ENCODE measurements at places on chromosomes 6 and 20.

DNA sequence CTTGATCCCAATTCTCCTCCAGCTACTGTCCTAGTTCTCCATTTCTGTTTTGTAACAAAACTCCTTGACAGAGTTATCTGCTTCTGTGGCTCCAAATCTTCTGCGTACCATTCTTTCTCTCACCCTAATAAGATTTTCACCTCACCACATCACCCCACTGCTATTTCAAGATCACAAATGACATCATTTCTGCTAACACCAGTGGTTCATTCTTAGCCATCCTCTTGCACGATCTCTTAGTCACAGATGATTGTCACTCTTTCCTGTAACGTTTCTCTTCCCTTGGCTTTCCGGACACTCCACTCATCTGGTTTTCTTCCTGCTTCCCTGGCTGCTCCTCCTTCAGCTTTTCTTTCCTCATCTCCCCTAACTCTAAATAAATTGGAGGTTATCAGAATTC, 56.8 kb upstream of the FABP7 start:
- peak; percentile 42 for DNase-seq

GRCh38 chr20:881051-881782, 34.9 kb downstream of the ANGPT4 start:
- DNase-seq: peak; percentile 22

GRCh38 chr6:151804585-151805285, 2.7 kb upstream of the ESR1 start:
- no peak for DNase-seq

DNA sequence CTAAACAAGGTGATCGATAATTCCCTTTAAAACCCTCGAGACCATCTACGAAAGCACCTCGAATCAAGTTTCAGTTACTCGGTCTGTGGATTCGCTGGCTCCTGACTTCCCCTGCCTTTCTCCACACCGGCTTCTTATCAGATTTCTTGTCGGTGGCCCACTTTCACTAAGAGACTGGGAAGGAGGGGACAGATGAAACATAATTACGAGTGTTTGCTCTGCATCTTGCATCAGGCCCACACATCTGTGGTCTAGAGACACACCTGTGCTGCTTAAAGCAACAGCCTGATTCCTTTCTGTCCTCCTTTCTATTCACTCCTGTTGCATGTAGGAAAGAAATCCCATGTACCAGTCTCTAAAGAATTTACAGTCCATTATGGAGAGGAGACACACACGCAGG, 37.7 kb downstream of the INSM1 start:
- DNase-seq: no peak

- no peak for DNase-seq
Observed at GRCh38 chr6:15569035-15569995, 93.5 kb downstream of the DTNBP1 start.

DNA sequence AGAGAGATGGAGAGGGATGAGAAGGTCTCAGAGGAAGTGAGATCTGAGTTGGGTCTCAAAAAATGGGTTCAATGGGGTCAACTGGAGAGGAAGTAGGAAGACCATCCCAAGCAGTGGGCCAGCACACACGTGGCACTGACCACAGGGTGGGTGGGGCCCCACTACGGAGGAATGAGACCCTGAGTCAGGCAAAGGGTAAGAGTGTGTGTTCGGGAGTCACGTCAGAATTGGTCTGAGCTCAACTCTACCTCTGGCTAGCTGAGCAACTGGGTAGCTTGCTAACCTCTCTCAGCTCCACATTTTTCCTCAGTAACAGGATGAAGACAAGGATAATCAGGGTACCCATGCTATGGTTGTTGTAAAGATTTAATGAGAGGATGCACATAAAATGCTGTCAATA, 79.0 kb downstream of the TRERF1 start:
- no peak for DNase-seq

DNA sequence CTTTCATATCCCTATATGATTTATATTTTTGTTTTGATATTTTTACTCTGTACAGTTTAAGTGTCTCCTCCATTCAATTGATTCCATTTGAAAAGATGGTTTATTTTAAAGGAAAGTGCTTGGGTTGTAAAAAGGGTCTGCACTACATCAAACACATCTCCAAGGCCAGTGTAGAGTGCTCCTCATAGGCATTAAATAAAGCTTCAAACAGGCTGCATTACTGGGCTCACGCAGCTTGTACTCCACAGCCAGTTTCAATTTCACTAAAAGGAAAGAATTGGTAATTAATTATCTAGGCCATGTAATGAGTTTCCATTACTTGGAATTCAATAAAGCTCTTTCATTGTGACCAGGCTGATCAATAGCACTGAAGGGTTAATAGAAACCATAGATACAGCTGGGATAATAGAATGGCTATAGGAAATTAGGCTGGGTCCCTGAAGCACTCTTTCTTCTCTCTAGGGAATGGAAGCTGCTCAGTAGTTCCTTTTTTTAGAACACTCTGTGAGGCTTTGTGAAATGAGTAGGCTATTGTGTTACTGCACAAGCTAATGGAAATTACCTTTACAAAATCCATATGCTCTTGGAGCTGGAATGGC, 442.2 kb downstream of the RNF144B start:
- no peak for DNase-seq

DNA sequence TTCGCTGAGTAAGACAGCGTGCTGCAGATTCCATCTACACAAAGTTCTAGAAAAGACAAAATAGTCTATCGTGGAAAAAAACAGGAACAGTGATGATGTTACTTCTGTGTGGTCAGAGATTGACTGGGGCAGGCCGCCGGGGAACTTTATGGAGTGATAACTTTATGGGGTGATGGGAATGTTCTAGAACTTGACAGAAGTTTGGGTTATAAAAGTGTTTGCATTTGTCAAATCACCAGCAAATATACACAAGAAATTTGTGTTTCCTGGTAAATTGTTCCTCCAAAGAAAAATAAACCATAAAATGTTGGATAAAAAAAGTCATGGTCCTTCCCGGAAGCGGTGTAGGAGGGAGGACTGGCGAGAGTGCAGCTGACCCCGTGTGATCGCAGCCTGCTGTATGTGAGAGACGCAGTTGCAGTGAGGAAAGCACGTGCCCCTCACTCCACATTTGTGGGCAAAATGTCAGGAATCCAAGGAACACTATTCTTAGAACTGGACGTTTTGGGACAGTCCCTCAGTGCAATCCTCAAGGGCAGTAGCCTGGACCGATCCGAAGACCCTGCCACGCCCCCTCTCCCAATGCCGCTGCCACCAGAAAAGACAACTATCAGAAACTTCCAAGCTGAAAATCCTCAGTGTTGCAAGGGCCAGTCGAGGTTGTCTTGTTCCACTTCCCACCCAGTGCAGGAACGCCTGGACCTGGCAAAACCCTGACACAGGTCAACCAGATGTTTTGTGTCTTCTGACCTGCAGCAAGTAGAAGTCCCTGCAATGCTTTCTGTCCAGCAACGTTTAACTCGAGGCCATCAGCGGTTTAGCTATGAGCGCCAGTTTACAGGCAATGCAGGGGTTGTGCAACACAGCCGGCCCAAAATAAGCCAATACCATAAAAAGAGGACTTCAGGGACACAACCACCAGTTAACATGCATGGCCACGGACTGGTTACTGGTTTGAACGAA, 80.5 kb upstream of the QKI start:
- no peak for DNase-seq

- DNase-seq: no peak
Observed at GRCh38 chr6:53889365-53889764, 94.6 kb downstream of the LRRC1 start.

DNA sequence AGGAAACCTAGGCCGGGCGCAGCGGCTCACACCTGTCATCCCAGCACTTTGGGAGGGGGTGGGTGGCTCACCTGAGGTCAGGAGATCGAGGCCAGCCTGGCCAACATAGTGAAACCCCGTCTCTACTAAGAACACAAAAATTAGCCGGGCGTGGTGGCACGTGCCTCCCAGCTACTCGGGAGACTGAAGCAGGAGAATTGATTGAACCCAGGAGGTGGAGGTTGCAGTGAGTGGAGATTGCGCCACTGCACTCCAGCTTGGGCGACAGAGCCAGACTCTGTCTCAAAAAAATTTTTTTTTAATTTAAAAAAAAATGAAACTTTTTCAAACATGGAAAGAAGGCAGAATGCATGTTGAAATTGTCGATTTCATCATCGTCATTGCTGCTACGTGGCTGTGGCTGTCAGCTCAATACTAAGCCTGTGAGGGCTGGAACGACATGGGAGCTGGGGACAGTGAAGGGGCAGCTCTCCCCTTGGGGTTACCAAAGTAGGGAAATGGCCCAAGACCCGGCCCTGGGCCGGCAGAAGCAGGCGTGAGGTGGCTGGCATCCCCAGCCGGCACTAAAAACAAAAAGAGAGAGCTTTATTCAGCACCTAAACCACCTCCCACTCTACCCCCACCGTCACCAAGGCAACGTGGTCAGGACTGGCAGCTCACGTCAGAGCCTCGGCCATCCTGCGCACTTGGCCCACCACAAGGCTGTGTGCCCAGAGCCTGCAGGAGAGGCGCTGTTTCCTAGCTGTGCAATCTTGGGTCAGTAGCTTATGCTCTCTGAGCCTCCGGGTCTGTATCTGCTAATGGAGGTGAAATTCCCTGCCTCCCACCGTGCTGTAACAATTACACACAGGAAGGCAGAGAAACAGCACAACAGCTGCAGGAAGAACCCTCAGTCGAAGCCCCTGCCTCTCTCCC, 30.8 kb downstream of the AGPAT4 start:
- peak; percentile 82 for DNase-seq

DNA sequence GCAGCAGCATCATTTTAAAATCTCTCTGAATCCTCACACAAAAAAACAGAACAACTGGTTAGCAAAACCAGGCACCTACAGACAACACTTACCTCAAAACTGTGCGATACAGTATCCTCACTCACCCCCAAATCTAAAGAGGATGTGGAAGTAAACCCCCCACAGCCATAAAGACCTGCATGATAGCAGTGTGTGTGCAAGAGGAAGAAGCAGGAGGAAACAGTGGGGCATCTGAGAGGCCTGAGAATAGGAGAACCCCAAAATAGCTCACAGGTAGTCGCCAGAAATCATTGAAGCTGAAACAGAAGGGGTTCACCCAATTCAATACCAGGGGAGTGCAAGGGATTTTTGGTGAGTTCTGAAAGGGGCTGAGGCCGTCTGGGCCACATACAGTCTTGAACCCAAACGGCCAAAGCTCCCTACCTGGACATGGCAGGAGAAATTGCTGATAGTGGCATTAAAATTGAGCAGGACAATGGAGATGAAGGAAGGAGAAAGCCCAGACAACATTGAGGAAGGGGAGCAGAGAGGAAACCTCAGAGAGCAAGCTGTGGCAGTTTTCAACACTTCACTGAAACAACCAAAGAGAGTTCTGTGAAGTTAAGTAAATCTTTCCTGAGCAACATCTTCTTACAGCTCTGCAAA, 129.7 kb downstream of the FIG4 start:
- DNase-seq: no peak

DNA sequence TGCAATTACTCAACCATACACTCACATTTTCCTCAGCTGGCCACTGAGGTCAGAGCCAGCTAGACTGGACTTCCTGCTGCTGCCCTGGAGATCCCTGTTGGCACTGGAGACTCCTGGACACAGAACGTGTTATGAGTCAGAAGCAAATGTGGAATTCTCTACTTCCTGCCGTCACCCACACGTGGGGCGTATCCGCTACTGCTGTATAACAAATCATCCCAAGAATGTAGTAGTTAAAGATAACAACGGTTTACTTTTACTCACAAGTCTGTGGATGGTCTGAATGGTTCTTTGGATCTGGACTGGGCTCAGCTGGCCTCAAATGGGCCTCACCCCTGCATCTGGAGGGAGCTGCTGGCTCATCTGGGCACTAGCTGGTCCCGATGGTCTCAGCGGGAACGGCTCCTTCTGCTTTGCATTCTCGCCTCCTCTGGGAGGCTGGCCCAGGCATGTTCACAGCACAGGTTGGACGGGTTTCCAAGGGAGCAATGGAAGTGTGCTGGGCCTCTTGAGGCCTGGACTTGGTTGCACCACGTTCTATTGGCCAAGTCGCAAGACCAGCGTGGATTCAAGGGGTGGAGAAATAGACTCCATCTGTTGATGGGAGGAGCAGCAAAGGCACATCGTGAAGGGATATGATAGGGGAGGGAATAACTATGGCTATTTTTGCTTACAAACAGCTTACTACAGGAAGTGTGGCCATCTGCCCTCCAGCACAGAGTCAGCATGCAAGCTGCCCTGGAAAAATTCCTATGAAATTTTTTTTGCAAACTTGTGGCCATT, 118.5 kb downstream of the SNX5 start:
- peak; percentile 97 for DNase-seq

DNA sequence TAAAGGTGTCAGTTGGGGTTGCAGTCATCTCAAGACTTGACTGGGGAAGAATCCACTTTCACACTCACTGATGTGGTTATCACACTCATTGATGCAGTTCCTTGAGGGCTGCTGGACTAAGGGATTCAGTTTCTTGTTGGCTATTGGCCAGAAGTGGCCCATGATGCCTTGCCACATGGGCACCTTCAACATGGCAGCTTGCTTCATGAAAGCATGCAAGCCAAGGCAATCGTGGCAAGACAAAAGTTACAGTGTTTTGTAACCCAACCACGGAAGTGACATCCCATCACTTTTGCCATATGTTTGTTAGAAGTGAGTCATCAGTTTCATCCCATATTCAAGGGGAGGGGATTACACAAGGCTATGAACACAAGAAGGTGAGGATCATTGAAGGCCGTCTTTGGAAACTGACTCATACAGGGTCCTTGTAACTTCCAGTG, 3.8 kb upstream of the RANBP9 start:
- DNase-seq: no peak

DNA sequence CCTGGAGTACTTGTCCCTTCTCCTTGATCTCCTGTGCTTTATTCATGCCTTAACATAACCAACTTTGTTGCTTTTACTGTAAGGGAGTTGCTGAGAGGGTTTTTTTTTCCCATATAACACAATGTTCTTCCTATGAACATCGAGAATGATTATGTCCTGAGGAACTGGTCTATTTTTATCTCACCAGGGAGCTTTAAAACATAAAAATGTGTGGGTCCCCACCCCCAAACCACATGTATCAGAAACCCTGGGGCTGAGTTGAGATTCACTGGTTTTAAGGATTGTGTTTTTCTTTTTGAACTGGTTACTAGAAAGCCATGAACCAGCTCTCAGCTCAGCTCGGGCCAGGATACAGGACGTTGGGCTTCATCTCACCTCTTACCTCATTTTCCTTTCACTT, 118.5 kb upstream of the JAG1 start:
- peak; percentile 86 for DNase-seq

DNA sequence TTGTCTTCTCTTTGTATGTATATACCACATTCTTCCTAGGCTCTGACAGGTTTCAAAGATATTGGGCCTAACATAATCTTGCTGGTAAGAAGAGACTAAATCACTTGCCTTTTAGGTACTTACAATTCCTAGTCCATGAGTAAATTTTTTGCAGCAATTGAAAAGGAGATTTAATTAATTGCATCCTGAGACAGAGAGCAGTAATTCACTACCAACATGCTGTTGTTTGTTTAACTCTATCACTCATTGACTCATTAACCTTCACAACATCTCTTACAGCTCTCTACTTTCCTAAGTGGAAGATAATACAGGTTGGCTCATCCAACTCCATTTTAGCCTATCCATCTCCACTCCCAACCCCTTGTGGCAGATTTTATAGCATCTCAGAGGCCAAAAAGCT, 280.4 kb downstream of the ALDH8A1 start:
- no peak for DNase-seq

GRCh38 chr20:32964575-32964974, 39.7 kb downstream of the SUN5 start:
- DNase-seq: no peak

All from astrocyte of the spinal cord (primary cell).